Umbilical cord (tissue), 2 donors: ENCODE measurements at places on chromosomes 13 and 19.

DNA sequence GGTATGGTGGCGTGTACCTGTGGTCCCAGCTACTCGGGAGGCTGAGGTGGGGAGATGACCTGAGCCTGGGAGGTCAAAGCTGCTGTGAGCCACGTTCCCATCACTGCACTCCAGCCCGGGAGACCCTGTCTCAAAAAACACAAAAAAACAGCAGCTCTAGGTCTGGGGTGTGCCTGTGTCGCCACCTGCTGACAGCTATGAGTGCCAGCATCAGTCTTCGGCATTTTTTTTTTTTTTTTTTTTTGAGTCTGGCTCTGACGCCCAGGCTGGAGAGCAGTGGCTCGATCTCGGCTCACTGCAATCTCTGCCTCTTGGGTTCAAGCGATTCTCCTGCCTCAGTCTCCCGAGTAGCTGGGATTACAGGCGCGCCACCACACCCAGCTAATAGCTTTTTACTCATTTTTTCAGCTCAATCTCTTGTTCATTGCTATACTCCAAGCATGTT, 10.1 kb downstream of the AP2S1 start:
- DNase-seq = peak; percentile 83

- no peak for DNase-seq
These were observed 1.6 kb upstream of the CYP4F12 start for GRCh38 chr19:15671237-15671821.

DNA sequence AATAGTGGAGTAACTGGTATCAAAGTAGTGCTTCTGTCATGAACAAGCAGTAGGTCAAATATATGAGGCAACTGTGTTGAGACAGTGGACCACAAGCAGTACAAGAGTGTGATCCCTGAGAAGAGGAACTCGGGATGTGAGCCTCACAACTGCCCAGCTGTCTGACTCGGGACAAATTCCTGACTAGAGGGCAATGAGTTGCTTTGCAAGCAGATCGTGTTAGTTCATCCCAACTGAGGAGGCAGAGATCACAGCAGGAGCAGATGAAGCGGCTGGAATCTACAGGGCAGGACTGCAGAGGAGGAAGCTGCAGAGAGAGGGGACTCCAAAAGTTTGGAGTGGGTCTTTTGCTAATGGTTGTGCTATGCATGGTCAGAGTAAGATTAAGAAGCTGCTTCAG, 741.1 kb downstream of the DIAPH3 start:
- DNase-seq = no peak

GRCh38 chr19:15449620-15450527, at the start of gene WIZ:
Gene WIZ, minus strand, starts transcription at chr19:15449956. Its CDS starts 1,649 bp downstream, at chr19:15448307.
- DNase-seq = peak; percentile 68

DNA sequence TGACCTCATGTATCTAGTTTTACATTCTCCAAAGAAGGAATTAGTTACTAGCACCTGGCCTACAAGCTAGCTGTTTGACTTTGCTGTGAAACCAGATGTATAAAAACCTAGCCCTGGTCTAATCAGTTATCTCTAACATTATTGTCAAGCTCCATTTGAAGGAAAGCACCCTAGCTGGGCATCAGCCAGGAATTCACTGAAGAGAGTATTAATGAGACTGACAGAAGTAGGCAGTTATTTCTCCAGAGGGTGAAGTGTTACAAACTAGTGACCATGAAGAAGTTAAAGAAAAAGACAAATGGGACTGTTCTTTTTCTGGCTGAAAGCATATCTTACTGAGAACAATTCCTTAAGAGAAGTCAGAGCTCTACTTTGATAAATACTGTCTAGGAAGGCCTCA, 2529.3 kb upstream of the PCDH20 start:
- no peak for DNase-seq

- DNase-seq = peak; percentile 66
These were observed 30.2 kb downstream of the C19orf81 start for GRCh38 chr19:50679177-50680125.

DNA sequence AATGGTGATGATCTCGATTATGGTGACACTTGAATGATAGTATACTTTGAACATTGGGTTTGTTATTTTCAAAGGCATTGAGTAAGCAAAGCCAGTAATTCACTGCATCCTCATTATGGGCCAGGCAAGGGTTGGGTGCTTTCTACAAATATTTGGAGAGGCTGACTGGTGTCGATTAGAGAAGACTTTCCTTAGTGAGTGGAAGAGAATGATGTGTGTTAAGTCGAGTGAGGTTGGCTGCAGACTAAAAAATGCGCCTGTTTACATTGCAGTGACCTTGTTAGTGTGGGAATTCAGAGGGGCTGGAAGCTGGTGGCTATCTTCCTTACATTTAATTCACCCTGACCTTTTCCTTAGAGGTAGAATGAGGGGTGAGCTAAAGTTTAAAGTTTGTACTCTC, 22.4 kb upstream of the RNF113B start:
- no peak for DNase-seq

GRCh38 chr19:14035706-14036105, 4.1 kb downstream of the IL27RA start:
- no peak for DNase-seq

- no peak for DNase-seq
These were observed 136.8 kb downstream of the COL4A1 start for GRCh38 chr13:110170020-110170790.

- peak; percentile 88 for DNase-seq
These were observed 1551.1 kb downstream of the EFNB2 start for GRCh38 chr13:104984296-104984818.

DNA sequence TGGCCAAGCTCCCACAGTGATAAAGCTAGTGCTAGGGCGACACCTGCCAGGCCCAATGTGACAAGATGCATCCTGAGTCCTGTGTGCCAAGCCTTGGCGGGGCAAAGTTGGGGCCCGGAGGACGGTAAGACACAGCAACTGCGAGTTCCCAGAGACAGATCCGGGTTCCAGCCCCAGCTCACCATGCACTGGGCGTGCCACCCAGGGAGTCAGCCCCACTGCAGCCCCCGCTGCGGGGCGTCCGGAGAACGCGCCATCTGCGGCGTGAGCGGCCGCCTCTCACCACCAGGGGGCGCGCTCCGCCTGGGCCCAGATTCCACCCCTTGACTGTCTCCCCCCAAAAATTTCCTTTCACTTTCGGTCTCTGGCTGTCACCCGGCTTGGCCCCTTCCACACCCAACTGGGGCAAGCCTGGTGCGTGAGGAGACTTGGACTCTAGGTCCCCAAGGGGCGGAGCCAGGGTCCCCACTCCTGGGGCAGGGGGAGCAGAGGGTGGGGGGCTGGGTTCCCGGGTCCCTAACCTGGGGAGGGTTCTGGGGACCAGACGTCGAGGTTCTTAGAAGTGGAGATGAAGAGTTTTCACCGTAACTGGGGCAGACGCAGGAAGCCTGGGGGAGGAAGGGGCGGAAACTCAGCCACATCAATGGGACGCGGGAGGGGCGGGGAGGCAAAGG, at the start of gene FLT3LG:
Gene FLT3LG (plus strand): TSS at position 348 of the 674 bp plus-strand sequence. CDS start 425 bp downstream, outside the sequence.
- DNase-seq = peak; percentile 66

DNA sequence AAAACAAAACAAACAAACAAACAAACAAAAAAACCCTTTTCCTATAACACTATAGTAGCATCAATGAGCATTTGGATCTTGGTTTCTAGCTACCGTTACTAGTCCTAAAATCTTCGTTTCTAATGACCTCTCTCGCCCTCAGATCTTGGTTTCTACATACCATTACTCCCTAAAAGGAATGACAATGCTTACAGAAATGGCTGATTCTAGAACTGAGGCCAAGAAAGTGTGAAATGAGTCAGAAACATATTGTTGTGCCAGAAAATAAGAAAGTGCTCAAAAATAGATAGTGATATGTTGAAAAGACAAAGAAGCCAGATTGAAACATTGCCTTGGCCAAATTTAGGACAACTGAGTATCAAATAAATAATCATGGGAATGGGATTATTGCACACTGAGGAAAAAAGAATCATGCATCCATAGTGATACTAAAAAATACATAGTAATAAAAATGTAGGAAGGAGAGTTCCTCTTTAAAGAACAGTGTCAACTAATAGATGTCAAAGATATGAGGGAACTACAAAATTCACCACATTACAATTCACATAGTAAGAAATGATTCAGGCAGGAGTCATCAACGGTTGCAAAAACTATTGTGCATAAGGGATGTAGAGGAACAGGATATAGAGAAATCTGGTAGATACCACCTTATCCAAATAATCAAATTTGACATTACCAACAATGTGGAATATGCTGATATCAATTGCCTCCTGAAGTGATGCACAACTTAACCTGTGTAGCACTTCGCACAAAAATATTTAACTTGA, 386.6 kb downstream of the DIAPH3 start:
- DNase-seq = no peak

DNA sequence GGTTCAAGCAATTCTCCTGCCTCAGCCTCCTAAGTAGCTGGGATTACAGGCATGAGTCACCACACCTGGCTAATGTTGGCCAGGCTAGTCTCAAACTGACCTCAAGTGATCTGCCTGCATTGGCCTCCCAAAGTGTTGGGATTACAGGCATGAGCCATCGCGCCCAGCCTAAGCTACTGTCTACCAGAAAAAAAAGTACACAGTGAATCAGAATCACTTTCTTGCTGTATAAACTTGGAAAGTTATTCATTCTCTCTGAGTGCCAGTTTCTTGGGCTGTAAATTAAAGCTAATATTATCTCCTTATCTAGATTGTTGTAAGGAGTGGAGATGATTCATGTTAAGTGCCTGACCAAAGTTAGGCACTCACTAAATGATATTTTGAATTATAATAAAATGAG, 242.8 kb downstream of the ENOX1 start:
- peak; percentile 84 for DNase-seq

- DNase-seq = peak; percentile 88
These were observed 475.1 kb downstream of the FOXO1 start for GRCh38 chr13:40191186-40191980.

- no peak for DNase-seq
These were observed 8.6 kb downstream of the COX6B1 start for GRCh38 chr19:35656700-35657099.

GRCh38 chr13:98889419-98890085, 88.3 kb downstream of the DOCK9 start:
- DNase-seq = no peak

DNA sequence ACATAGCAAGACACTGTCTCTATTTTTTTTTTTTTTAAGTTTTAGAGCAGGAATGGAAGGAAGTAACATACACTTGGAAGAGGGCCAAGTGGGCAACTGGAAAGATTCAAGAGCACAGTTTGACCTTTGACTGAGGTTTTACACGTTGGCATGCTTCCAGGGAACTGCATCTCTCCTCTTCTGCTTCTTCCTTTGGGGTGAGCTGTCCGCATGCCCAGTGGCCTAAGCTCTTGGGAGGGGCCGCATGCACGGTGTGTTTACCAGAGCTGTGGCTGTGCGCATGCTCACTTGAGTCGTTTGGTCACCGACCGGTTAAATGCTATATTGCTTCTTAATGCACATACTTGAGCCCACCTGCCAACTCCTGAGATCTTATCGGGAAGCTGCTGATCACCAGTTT, 727.7 kb downstream of the UQCRFS1 start:
- peak; percentile 40 for DNase-seq

DNA sequence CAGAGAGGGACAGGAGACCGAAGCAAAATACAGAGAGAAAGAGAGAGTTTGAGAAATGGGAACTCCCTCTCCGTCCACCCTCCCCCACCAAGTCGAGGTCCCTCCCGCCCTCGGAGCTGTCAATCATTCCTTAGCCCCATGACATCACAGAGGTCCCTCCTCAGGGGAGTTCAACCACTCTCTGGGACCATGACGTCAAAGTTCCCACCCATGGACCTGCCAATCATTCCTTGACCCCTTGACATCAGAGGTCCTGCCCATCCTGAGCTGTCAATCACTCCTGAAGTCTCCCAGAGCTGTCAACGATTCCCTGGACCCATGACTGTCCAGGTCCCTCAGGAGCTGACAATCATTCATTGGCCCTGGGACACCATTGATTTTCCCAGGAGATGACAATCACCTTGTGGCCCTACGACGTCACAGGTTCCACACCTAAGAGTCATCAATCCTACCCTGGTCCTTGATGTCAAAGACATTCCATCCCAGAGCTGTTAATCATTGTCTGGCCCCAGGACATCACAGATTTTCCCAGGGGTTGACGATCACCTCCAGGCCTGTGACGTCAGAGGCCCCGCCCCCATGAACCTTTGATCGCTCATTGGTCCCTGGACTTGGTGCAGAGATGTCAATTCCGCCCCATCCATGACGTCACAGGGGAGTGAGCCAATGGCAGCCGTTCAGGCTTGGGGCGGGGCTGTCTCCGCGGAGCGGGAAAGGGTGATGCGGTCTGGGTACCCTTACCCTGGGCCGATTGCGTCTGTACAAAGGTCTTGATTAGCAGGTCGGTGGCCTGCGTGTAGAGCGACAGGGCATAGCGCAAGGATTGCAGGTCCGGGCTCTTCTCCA, 61.7 kb downstream of the COLGALT1 start:
- no peak for DNase-seq

- DNase-seq = no peak
These were observed 46.0 kb downstream of the ABCC4 start for GRCh38 chr13:95255072-95255732.

- DNase-seq = peak; percentile 26
These were observed 4.9 kb upstream of the OR7A17 start for GRCh38 chr19:14890643-14891379.

- DNase-seq = no peak
These were observed 2.5 kb upstream of the ZMYM2 start for GRCh38 chr13:19955873-19956559.

- no peak for DNase-seq
These were observed 191.8 kb downstream of the GPC6 start for GRCh38 chr13:93418398-93418797.

DNA sequence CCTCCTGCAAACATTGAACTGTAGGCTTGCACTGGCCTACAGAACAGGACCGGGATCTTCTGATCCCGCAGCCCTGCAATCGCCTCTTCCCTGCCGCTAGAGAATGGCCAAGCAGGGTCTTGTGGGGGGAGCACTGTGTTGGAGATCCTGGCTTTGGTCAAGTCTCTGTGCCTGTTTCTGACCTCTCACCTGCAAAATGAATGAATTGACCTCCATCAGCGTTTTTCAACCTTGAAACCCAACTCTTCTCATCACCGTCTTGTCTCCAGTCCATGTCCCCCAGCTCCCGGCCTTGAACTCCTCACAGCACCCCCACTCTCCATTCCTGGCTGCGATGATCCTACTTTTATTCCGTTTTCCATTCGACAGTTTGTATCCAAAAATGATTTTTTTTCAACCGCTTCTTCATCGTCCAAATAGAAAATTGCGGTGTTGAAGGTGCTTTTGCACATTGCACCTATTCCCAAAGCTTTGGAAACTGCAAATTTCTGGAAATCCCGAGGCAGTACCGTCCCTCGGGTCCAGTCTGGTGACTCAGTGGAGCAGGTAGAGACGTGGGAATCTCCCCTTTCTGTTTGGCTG, 2.0 kb downstream of the MYO9B start:
- DNase-seq = no peak

DNA sequence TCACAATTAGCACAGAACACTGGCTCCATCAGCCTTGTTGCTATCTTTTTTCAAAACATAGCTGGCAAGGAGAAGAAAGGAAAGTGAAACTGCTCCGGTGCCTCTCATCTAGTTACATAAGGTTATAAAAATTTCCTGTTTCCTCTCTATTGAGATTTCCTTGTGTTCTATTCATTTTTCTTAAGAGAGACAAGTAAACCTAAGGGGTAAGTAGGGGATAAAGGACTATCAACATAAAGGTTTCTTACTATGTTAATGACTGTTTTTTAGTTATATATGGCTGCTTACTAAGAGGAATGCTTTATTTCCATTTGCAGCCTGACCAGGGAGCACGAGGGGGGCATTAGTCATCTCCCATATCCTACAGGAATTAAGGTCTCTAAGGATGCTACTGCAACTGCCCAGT, 73.2 kb upstream of the MLNR start:
- DNase-seq = no peak
